Astrocyte of the spinal cord (primary cell): ENCODE measurements at places on chromosomes 3 and 15.
A peak's percentile ranks its signal among the peaks of the same experiment; 100 is the strongest.

DNA sequence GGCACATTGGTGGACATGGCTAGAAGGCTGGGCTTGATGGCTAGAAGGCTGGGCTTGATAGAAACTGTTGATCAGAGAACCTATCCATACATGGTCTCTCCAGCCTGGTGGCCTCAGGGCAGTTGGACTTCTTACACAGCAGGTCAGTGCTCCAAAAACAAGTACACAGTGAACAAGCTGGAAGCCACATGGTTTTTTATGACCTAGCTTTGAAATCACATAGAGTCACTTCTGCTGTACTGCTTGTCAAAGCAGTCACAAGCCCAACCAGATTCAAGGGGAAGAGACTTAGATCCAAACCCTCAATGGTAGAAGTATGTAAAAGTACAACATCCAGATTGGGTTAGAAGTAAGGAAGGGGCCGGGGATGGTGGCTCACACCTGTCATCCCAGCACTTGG is 89.4 kb upstream of the HES1 start:
- no peak for DNase-seq

- no peak for DNase-seq
Observed at GRCh38 chr3:179546814-179547241, 15.9 kb upstream of the ACTL6A start.

DNA sequence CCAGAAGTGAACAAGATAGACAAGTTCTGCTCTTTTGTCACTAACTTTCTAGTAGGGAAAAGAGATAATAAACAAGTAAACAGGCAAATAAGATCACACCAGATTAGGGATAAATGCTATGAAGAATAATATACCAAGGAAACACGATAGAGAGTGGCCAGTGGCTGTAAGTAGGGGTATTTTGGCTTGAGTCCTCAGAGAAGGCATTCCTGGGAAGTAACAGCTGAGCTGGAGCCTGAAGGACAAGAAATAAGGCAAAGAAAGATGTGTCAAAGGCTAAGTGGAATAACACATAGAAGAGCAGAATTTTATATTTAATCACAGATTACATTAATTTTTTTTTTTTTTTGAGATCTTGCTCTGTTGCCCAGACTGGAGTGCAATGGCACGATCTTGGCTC is 366.2 kb downstream of the ZIC1 start:
- DNase-seq = no peak

DNA sequence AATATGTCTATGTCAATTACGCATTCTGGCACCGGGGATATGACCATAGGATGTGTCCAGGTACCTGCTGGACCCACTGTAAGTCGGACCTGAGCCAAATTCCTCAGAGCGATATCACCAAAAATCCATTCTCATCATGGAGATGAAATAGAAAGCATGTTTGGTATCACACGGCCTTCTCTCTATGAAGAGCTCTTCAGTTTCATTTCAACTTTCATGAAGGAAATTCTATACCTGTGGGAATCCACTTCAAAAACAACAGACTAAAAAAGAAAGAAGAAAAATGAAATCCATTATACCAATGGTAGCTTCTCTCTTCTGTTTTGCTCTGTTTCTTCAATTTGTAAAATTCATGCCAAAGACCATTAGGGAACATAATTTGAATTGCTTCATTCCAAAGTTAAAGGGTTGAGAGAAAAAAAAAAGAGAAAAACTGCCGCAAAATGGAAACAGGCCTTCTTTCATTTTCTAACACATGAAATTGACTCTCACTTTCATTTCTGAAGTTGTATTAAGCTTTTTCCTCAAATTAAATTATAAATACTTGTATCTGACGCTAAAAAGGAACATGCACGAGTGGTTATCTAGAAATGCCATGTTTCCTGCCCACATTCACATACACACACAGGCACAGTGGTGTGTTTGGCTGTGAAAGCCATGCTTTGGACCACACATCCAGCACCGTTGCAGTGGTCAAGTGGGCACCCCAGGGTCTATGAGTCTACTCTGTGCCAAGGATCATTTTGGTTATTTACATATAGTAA is 46.9 kb upstream of the DIPK2A start:
- no peak for DNase-seq

- DNase-seq = no peak
Observed at GRCh38 chr3:38630606-38631005, 18.9 kb downstream of the SCN5A start.

GRCh38 chr3:1830851-1831250 is 267.8 kb upstream of the CNTN4 start:
- DNase-seq = no peak

DNA sequence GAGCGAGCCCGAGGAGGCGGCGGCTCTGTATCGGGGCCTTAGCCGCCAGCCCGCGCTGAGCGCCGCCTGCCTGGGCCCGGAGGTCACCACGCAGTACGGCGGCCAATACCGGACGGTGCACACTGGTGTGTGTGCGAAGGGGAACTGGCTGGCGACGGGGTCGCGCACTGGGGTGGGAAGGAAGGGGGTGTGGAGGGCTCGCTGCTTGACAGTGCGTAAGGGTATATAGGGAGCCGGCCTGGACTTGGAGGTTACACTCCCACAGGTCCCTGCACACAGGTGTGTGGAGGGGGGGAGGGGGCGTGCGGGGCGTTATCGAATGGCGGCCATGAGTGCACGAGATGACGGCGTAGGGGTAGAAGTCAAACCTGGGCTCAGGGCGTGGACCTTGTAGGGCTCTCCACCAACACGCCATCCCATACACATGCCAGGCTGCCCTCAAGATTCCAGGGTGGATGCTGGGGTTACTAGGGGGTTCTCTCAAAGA is 389 bp downstream of the APEH start:
- DNase-seq = no peak

GRCh38 chr3:171799501-171799900 is 10.8 kb downstream of the PLD1 start:
- no peak for DNase-seq

DNA sequence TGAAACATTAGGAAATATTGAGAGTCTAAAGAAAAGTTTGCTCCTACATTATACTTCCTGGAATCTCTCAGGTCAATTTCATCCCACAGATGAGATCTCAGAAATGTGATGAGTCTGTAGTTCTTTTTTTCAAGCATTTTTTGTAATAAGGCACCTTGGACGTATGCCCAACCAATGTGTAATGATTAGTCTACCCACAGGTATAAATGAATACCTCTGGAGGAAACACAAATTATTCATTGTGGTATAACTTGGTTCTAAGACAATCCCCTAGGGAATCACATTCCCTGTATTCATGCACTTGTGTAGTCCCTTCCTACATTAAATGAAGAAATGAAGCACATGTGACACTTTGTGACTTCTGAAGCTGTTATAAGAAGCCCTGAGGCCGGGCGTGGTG is 596.2 kb upstream of the UBE2E2 start:
- no peak for DNase-seq

GRCh38 chr3:178325330-178325729 is 210.9 kb upstream of the KCNMB2 start:
- DNase-seq = peak; percentile 77

- DNase-seq = peak; percentile 56
Observed at GRCh38 chr3:118128886-118129285, 905.8 kb downstream of the IGSF11 start.

GRCh38 chr3:171195686-171196085 is 169.2 kb upstream of the SLC2A2 start:
- no peak for DNase-seq

GRCh38 chr3:58107597-58107996 is 99.4 kb downstream of the FLNB start:
- DNase-seq = no peak

- DNase-seq = no peak
Observed at GRCh38 chr15:40032125-40032839, 6.7 kb downstream of the SRP14 start.

- no peak for DNase-seq
Observed at GRCh38 chr3:189621948-189622603, 9.1 kb upstream of the TP63 start.
